T-helper 2 cell treated with Interferon-gamma antibody and Interleukin-4, amounts not matched to agents 5 μg/mL and 100 μg/mL, for 36 hours (primary cell): ENCODE measurements at places on chromosomes 1 and 21.

- no peak for DNase-seq
These were observed 27.7 kb upstream of the VPS13D start for GRCh38 chr1:12202190-12202497.

DNA sequence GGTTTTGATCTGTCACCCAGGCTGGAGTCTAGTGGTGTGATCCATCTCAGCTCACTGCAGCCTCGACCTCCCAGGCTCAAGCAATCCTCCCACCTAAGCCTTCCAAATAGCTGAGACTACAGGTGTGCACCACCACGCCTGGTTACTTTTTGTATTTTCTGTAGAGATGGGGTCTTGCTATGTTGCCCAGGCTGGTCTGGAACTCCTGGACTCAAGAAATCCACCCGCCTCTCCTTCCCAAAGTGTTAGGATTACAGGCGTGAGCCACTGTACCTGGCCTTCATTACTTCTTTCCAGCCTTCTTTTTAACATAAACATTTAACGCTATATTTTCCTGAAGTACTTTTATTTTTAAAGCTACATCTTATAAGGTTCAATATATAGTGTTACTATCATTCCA is 18.4 kb upstream of the HMGCL start:
- no peak for DNase-seq

- no peak for DNase-seq
These were observed 187.7 kb upstream of the ADAMTS5 start for GRCh38 chr21:27154451-27155129.

- no peak for DNase-seq
These were observed 3.2 kb upstream of the HMGB4 start for GRCh38 chr1:33860671-33861070.

DNA sequence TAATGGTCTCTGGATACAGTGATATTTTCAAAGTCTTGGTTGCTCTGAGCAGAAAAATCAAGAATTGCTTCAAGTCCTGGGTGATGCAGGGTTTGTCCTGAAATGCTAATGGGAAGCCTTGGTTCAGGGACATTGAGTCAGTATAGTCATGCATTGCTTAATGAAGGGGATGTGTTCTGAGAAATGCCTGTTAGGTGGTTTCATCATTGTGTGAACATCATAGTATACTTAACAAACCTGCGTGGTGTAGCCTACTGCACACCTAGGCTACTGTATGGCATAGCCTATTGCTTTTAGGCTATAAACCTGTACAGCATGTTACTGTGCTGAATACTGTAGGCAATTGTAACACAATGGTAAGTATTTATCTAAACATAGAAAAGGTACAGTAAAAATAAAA is 36.4 kb downstream of the TBCE start:
- DNase-seq: no peak

- peak; percentile 80 for DNase-seq
These were observed 9.3 kb downstream of the MAP3K6 start for GRCh38 chr1:27357281-27358037.

- no peak for DNase-seq
These were observed 544.4 kb upstream of the PKN2 start for GRCh38 chr1:88139633-88140032.
